T-helper 22 cell (primary cell): ENCODE measurements at places on chromosomes 6 and 20.

- DNase-seq, result no peak
These were observed 1.3 kb downstream of the CEP85L start for GRCh38 chr6:118649918-118650581.

DNA sequence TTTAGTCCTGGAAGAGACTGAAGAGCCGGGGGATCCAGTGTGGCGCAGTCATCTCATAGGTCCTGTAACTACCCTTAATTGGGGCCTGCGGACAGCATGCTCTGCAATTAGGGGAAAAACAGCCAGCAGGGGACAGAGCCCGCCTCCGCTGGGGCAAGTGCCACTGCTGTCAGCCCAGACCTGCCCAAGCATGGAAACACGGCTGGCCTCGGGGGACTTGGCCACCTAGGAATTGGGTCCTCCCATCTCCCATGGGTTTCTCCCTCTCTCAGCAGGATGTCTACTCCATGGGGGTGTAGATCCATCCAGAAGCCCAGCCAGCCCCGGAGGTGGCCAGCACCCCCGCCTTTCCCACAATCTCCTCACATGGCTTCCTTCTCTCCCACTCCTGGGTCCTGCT is 3.6 kb downstream of the GHRH start:
- no peak for DNase-seq

DNA sequence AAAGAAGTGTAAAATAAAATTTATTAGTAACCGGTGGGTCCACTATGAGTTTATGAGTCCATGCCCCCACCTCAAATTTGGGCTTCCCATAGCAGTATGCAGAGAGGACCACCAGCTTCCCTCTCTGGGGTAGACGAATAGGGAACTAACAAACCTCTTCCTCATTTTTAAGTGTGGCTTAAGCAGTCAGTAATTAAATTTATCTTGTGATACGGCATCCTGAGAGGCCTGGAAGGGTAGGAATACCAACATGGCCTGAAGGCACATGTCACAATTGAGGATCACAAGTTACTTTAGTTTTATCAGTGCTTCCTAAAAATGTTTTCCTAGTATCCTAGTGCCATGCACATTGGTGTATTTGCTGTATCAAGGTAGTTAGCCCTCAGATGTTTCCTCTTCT is 239.9 kb downstream of the HIVEP2 start:
- DNase-seq, result no peak

GRCh38 chr6:32152769-32153563 is 975 bp upstream of the PPT2 start:
- DNase-seq, result no peak

DNA sequence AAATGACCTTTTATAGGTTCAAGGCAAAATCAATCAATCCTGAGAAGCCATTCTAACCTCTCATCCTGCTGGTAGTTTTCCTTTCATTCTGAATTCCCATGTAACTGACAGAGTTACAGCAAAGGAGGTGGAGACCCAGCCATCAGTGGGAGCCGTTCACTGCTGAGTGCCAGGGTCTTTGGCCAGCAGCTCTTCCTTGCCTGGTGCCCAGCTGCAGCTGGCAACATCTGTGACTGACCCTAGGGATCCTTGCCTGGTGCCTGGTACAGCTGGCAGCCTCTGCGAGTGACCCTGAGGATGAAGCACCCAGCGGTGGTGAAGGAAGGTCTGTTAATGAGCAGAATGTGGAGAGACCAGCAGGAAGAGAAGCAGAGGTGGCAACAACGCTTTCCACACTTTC is 314.6 kb downstream of the THBS2 start:
- no peak for DNase-seq

DNA sequence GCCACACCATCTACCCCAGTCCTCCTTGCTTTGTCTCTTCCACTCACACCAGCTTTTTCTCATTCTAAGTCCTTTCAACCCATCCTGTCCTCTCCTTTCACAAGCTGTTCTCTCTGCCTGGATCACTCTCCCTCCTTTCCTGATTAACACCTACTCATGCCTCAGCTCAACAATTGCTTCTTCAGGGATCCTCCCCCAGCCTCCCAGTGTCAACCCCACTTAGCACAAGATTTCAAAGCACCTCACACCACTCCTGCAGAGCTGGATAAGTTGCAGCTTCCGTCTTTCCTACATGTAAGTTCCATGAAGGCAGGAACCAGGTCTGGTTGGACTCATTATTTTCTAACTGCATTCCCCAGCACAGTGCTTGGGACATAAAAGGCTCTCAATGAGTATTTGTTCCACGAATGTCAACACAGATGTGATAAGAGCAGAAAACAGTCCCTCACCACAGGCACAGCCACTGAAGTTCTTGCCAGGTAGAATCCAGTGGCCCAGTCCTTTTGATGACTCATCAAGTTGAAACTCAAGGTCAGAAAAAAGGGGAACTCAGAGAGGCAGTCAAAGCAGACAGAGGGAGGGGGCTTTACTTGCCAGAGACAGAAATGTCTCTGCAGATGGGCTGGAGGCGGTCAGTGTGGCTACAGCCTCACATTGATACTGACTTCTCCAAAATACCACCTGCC is 193.4 kb upstream of the PRDM1 start:
- DNase-seq, result no peak

DNA sequence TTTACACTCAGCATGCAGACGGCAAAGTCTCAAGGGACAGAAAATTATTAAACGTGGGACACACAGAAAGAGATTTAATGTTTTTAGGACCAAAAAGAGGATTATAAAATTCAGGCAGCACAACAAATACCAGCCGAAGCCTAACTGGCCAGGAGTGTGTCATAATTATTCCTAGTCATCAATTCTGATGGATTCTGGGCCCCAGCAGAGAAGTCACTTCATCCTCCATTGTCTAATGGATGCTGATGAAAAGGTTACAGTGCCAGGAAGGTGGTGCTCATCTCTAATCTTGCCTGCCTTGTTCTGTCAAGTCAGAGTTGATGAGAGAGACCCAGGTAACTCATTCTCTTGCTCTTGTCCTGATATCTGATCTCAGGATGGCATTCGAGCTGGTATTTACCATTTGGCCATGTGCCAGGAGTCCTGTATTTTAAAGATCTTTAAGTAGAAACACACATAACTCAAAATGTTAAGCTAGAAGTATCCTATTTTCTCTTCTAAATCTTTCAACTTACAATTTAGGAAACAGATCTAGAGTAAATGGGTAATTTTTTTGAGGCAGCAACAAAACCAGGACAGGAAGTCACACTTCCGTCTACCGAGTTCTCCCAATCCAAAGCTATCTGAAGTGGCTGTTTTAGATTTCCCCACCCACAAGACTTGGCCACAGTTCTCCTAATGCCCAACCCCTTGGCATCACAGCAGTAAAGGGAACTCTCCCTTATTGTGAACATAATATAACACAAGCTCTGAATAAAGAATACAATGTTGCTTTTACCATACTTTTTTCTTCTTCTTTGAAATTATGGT is 50.0 kb downstream of the ADAT2 start:
- no peak for DNase-seq

DNA sequence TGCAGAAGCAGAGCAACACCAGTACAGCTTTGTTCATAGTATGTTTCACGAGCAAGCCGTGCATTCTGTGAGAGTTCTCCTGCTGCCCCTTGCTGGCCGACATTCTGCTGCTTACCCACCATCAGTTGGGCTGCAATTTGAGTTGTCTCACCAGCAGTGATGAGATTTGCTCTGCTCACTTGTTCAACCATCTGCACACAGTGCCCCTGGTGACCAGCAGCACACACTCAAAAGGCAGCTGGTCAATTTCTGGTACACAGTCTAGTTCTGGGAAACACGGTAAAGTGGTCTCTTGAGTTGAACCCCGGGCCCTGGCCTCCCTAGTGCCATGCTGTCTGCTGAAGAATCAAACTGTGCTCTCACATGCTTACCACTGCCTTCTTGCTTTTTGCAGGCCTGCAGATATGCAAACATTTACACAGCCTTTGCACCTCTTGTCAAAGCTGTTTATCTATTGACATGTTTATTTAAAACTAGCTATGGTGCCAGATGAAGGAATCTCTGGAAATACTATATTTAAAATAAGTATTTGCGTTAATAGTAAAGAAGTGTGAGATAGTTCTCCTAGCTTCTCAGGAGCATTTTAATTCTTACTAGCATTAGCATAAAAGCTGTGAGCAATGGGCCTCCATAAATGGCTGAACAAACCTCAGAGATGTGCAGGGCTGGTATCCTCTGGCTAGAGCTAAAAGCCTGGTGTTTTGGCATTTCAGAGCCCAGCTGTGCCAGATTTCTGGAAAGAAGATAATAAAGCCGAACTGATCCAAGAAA is 234.3 kb downstream of the ARHGAP18 start:
- no peak for DNase-seq

DNA sequence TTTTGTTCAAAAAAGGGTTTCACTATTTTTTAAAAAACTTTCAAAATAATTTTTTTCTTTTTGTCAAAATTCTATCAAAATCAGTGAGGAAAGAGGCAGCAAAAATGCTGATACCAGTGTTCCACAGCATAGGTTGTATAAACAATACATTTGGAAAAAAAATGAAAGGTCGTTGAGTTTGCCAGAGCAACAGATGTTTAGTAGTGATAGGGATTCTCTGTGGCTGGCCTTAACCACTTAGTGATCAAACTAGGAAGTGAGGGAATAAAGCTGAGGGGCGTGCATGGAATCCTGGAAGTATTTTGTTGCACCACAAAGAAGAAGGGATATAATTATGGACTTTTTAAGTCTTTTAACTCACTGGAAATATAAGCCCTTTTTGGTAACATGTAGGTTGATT is 555.3 kb upstream of the CHD6 start:
- DNase-seq, result no peak

- DNase-seq, result no peak
These were observed 240.1 kb downstream of the KCNQ5 start for GRCh38 chr6:72861935-72862432.

- no peak for DNase-seq
These were observed 8.0 kb upstream of the MYLK2 start for GRCh38 chr20:31811198-31811597.

GRCh38 chr6:45428727-45429126 is 51.0 kb upstream of the SUPT3H start:
- no peak for DNase-seq

DNA sequence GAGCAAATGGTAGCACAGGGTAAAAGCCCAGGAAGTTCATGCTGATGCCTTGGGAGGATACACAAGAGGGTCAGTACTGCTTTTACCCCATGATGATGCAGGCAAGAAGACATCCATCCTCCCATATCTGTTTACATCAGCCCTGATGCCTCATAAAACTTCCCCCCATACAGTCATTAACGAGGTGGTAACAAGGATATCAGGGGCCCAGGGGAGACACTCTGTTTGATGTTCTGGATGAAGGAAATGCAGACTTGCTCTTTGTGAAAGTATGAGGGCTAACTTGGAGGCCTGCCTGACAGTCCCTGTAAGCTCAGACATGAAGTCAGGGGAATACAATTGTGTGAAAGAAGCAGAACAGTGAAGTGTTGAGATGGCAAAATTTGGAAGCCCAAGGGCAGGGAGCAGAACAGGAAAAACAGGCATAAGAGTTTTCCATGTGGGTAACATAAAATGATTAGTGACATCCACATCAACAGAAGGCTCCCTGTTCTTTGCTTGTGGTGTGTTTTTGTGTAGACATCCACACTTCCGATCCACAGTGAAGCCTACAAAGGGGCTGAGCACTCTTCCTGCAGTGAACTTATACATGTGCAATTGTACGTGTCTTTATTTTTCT is 813.4 kb downstream of the MAFB start:
- no peak for DNase-seq

- DNase-seq, result no peak
These were observed 1.2 kb upstream of the CLDN20 start for GRCh38 chr6:155262655-155263054.

DNA sequence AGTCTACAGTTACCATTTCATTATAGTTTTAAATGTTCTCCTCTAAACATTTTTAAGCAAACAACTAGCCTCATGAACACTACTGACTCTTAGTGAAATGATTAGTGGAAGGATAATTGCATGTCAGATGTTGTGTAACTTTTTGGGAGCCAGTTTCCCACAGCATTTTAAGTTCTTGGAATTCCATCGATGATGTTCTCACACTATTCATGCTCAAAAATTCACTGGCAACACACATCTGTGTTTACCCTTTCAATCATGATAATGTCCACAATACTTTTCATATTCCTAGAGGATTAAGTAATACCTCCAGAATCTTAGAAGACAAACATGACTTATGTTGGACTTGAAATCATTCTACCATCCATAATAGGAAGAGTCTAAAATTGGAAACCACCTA is 678.1 kb upstream of the ID4 start:
- no peak for DNase-seq

DNA sequence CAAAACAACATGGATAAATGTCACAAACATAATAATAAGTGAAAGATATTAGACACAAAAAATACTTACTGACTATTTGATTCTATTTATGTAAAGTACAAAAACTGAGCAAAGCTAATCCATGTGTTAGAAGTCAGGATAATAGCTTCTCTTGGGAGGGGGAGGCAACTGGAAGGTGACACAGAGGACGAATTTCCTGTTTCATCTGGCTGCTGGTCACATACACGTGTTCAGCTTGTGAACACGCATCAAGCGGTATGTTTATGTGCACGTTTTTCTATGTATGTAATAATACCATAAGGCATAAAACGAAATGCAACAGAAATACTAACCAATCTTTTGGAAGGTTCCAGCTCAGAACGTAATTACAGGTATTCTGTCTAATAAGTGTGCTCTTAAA is 54.3 kb downstream of the MKKS start:
- DNase-seq, result no peak

- DNase-seq, result peak; percentile 68
These were observed at the start of gene CGAS for GRCh38 chr6:73452107-73452461. Gene CGAS, minus strand, starts transcription at chr6:73452297. Its CDS starts 116 bp downstream, at chr6:73452181.

DNA sequence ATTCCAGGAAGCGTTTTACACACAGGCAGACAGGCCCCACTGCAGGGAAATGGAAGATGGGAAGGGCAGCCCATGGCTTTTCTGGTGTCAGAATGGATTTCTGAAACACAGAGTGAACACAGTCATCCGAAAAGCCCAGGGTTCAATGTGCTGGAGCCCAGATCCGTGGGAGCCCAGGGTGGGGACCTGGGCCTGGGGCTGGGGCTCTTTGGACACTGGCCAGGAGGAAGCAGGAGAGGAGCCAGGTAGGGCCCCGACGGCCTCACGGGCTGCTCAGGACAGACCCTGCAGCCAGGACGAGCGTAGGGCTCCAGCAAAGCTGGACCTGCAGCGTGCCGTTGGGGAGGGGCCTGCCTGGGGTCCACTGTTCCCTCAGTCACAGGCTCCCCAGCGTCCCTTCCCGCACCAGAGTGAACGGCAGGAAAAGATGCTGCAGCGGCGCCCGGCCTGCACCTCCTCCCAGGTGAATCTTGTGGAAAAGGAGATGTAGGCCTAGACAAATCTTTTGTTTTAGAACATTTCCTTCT is 24.3 kb upstream of the LSM14B start:
- DNase-seq, result no peak
